ENCODE measurements at places on chromosomes 6 and 20.
A peak's percentile ranks its signal among the peaks of the same experiment; 100 is the strongest.

- peak; percentile 76 for DNase-seq
These were observed 5.3 kb upstream of the FNDC1 start for GRCh38 chr6:159163901-159164370.

- DNase-seq = no peak
These were observed 154.5 kb downstream of the HACE1 start for GRCh38 chr6:104705095-104705707.

DNA sequence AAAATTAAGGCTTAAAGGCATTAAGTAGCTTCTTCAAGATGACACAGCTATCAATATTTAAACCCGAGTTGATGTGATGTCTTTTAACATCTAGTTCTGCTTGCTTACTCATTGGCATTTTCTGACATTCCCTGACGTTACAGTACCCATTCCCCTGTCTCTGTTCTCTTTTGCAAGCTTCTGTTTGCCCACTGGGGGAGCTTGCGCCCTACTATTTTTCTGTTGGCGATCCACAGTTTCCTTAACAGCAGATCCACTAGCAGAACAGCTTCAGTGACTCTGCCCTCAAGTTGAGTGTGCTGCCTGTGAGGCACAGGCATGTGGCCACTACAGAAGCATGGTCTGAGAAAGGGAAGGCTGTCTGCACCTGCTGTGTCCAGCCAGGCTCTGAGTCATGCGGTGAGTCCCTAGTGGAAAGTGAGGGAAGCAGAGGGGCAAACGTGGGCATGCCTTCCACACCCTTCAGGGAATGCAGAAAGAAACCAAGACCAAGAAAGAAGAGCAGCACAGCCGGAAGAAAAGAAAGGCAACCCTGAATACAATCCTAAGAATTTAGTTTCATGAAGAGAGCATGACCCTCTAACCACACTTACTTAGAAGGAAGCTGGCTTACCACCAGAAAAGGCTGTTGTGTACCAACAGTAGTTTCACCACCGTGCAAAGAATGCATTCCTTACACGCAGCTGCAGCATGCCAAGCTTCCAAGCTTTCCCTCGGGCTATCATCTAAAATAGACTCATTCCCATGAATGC is 97.7 kb upstream of the VGLL2 start:
- DNase-seq = no peak

GRCh38 chr6:1609648-1610496 is at the start of gene FOXC1:
FOXC1 (plus strand) TSS chr6:1609915; CDS start chr6:1610446, 531 bp downstream.
- DNase-seq = peak; percentile 58

GRCh38 chr20:62176866-62177265 is 6.0 kb upstream of the MTG2 start:
- no peak for DNase-seq

DNA sequence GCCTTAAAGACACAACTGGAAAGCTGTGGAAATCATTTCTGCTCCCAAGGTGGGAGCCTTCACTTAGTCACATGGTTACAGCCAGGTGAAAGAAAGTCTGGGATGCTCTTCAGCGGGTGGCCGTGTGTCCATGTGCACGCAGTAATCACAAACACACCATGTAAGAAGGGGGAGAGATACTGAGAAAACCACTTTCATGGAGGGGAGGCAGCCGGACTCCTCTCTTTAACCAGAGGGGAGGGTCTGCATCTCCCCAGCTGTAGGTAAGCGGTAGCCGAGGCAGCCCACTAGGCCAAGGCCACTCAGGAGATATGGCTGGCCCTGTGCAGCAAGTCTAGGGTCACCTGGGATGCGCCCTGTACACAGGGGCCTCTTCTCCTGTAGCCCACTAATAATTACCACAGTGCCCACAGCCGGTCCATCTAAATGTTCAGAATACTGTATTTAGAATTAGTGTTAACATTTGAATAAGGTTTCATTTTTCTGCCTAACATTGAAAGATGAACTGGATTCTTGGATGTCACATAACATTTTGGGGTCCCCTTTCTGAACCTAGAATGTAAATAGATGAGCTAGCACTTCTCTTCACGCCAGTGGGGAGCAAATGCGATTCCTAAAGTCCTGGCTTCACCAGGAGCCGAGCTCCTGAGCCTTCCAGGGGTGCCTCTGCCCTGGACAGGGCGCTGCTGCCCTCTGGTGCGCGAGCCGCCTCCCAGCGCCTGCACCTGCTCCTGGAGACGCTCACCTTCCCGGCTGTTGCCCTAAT is 15.9 kb downstream of the GPR31 start:
- peak; percentile 29 for DNase-seq

GRCh38 chr20:63568986-63569949 is 4.8 kb downstream of the HELZ2 start:
- no peak for DNase-seq

DNA sequence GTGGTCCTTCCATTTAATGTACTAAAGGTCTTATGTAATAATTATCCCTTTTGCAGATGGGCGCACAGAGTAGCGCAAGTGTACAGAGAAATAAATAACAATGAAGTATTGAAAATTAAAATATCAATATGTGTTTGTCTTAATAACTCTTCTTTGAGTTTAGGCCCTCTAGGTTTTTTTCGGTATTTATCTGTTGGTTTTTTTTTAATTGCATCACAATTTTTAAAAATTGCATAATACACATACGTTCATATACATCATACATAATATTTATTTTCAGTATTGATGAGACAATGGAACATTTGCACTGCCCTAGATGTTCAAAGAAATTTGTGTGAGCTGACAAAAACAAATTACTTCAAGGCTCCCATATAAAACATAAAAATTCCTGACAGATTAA is 15.1 kb downstream of the ADGRB3 start:
- DNase-seq = no peak

GRCh38 chr6:35498422-35499067 is 1.7 kb upstream of the TEAD3 start:
- peak; percentile 12 for DNase-seq

DNA sequence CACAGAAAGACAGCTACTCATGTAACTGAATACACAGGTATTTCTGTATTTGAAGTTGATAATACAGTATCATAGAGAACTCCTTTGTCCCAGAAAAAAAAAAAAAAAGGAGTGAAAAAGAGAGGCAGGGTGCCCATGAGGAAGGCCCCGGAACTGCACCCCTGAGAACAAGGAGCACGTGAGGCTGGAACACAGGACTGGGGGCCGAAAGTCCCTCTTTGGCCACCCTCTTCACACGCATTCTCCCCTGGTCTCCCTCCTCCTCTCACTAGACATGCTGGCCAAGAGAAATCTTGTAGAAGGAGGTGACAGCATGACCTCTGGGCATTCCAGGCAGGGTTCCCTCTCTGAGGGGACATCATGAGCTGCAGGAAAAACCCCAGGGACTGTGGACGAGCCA is 62.7 kb upstream of the TRAF3IP2 start:
- DNase-seq = no peak

- DNase-seq = peak; percentile 11
These were observed 3.8 kb upstream of the MYBL2 start for GRCh38 chr20:43662943-43663655.

DNA sequence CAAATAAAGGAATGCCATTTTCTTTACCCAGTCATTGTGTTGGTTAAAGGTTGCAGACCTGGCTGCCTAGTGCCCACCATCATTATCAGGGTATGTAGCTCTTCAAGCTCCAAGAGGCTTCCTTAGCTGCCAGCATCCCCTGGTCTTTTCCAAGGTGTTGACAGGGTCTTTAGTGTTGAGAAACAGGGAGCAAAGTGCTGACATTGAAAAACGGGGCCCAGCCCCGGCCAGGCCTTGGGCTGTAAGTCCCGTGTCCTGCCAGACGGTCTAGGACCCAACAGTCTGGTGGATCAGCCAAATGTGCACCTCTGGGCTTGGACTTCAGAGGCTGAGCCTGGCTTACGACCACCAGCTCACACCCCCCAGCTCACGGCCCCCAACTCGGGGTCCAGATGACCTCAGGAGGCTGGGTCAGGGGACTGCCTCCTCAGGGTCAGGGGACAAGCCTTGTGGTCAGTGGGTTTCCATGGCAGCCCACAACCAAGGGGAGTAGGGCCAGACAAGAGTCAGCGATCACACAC is 114.4 kb upstream of the MLN start:
- DNase-seq = no peak

- DNase-seq = no peak
These were observed 153.4 kb downstream of the CDC5L start for GRCh38 chr6:44540881-44541280.

- DNase-seq = no peak
These were observed 2.1 kb downstream of the SGK2 start for GRCh38 chr20:43560974-43561373.

GRCh38 chr6:116396441-116396840 is 25.7 kb downstream of the DSE start:
- DNase-seq = no peak

- peak; percentile 33 for DNase-seq
These were observed 43.2 kb downstream of the PREP start for GRCh38 chr6:105359419-105360370.

GRCh38 chr6:149840345-149841075 is 23.6 kb downstream of the LRP11 start:
- peak; percentile 99 for DNase-seq

GRCh38 chr6:114605656-114606055 is 262.8 kb upstream of the HS3ST5 start:
- no peak for DNase-seq

- DNase-seq = no peak
These were observed 265.8 kb upstream of the TCF21 start for GRCh38 chr6:133623065-133623464.

DNA sequence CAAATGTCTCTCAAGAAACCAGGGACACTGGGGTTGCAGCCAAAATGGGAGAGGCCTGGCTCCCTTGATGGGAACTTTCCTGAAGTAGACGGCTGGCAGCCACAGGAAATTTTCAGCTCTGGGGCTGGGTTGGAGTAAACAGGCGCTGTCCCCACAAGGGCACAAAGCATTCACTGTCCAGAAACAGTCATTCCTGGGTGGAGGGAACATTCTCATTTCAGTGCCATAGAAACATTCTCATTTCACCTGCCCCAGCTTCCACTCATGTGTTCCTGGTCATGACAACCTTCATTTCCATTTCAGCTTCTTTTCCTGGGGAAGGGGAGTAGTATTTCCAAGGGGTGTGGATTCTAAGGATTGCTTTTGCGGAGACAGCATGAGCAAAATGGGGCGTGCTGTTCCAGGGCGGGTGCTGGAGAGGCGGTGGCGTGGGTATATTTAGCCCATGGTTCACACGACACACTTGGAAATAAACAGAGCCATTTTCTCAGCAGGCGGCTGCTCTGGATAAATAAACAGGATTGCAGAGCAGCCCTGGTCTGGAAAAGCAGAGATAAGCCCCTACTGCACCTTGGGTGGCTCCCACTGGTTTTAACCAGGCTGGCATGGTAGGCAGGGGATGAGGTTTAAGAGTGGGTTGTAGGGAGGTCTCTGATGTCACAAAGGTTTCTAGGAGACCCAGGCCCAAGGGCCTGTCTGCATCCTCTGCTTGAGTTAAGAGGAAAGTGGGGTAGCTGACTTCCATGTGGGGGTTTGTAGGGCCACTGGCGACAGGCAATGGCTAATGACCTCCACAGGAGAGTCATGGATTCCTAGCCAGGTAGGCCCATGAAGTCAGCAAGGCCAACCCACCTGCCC is 32.9 kb downstream of the COX4I2 start:
- DNase-seq = no peak

DNA sequence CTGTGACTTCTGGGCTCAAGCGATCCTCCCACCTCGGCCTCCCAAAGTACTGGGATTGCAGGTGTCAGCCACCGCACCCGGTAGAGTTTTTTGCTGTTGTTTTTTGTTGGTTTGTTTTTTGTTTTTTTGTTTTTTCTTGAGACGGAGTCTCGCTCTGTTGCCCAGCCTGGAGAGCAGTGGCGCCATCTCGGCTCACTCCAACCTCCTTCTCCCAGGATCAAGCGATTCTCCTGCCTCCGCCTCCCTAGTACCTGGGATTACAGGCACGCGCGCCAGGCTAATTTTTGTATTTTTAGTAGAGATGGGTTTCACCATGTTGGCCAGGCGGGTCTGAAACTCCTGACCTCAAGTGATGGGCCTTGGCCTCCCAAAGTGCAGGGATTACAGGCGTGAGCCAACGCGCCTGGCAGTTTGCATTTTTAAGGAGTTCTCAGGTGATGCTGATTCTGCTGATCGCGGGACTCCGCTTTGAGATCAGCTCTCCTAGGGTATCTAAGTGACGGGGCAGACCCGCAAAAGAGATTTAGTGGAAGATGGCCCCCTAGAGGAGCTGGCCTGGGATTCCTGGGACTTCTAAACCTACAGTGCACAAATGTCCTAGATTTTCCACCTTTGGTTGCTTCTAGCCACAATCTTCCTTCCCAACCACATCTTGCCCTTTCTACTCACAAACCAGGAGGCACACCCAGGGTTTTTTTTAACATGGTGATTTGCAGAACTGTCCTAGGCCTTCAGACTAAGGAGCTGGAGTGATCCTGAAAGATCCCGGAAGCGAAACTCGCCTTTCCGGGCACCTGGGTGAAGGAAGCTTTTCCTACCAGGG is 45.2 kb downstream of the DPPA5 start:
- no peak for DNase-seq

GRCh38 chr6:160690458-160690857 is 11.6 kb upstream of the PLG start:
- DNase-seq = no peak

DNA sequence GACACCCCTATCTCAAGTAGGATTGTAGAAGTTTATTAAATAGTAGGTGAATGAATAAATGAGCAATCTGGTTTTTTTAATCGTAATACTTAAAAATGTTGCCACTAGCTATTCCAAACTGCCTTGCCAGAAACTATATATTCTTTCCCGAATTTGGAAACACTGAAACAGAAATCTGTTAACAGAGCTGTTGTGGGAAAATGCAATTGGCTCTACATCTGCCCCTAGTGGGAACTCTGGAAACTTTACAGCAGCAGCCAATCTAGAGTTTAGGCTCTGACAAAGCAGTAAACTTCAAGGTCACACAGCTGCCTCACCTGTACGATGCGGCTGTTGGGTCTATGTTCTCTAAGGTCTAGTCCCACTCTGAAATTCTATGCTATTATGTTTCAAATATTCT is 41.7 kb downstream of the SYNE1 start:
- no peak for DNase-seq

DNA sequence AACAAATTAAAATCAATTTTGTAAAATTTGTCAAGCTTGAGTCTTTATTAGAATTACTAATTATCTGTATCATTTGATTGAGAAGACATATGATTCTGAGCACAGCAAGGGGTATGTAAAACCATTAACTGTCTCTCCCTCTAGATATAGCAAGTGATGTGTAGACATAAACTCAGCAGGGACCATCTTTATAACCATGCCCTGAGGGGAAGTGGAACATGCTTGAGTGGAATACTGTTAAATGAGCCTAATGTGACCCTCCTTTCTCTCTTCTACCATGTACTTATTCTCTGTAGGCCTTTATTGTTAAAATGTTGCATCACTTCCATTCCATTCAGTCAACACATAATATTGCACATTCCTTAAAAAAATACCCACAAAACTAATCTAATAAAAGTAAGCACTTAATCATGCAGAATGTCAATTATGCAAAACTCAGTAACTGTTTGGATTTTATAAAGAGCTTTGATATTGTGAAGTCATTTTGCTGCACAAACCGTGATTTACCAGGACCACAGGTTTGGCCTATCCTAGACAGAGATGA is 896.6 kb upstream of the MANEA start:
- no peak for DNase-seq

DNA sequence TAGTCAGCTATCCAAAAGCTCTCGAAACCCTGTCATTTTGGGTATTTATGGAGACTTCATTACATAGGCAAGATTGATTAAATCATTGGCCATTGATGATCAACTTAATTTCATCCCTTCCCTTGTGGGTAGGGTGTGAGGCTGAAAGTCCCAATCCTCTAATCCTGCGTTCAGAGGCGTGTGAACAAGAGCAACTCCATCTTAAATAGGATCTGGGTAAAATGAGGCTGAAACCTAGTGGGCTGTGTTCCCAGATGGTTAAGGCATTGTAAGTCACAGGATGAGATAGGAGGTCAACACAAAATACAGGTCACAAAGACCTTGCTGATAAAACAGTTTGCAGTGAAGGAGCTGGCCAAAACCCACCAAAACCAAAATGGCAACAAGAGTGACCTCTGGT is 641.7 kb upstream of the GJE1 start:
- DNase-seq = no peak
